ENCODE measurements at places on chromosomes 1 and 21.
A peak's percentile ranks its signal among the peaks of the same experiment; 100 is the strongest.

- no peak for DNase-seq
These were observed 327.0 kb upstream of the DUSP10 start for GRCh38 chr1:222068937-222069336.

DNA sequence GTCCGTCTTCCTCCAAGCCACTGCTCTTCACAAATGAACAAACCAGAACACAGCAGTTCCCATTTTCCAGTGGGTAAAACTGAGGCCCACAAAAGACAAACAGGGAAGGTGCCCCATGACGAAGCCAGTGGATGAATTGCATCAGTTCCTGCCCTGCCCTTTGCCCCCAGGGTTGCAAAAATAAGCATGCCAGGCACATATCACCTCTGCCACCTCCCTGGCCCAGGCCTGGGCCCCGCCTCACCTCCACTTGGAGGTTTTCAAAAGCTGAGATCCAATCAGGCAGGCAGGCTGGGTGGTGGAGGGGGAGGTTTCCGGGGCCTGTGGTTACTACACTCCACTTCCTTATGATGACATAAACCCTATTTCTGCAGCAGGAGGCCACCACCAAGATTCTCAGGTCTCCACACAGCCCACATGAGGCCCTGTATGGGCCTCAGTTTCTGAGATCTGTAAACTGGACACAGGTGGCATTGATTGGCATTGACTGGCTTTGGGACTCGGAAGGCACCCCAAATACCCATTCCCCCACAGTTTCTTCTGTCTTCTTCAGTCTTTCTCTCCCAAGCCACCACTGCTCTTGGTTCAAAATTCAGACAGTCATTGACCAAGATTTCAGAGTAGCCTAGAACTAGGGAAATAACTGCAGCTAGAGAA is 4.1 kb downstream of the KIF21B start:
- peak; percentile 16 for DNase-seq

DNA sequence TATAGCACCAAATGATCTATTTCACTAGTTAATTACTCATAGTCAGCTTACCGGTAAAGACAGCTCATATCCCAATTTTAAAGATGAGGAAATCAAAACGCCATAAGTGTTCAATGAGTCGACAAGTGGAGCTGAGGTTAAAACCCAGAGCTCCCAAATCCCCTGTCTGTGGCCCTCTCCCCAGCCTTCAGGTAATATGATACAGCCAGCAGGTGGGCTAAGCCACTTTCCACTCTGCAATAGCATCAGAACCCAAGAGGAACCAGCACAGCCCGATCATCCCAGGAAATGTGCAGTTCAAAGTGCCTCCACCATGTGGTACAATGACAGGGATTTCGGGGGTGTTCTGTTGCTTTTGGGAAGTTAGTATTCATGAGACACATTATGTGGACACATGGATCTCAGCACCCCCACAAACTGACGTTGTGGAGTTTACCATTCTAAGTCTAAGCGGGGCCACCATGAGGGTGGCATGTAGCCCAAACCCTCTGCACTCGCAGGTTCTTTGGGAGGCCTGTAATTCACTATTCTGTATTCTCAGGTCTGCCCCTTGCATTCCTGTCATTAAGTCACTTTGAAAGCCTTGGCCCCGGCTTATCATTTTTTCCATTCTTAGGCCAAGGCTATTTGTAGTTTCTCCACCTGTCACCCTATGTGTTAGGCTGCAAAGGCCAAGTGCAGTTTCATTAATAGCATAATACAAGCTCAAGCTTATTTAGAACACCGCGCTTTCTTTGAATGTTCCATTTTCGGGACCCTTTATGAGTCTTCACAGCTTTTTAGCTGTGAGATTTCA is 26.3 kb upstream of the ACTN2 start:
- no peak for DNase-seq

DNA sequence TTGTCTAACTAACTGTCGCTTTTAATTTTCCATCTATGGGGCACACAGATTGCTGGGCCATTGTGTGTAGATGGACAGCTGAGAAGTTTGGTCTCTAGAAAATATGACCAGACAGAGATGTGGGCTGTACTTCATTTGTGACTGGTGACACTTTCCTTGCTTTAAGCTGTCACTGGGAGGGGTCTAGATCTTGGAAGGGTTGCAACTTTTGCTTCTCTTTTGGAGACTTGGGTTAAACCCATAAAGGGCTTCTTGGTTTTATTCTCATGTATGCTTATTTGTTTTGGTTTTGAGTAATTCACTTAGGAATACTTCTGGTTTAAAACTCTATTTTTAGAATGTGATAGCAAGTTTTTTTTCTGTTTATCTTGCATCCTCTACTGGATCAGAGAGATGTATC is 80.2 kb downstream of the ETS2 start:
- no peak for DNase-seq

GRCh38 chr1:245956225-245956624 is 550.9 kb downstream of the SMYD3 start:
- peak; percentile 30 for DNase-seq

DNA sequence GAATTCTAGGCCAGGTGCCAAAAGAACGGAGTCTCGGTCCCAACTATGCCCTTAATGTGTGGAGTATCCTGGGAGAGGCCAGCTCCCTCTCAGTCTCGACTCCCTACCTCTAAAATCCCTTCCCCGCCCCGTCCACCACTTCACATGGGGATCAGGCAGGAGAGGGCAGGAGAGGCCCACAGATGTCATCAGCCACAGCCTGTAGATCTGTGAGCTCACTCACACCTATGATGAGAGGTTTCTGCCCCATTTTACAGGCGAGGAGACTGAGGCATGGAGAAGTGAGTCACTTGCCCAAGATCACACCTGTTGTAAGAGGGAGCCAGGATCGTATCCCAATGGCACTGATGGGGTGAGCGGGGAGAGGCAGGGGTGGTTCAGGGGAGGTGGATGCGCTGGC is 20.4 kb upstream of the EPHA8 start:
- no peak for DNase-seq

DNA sequence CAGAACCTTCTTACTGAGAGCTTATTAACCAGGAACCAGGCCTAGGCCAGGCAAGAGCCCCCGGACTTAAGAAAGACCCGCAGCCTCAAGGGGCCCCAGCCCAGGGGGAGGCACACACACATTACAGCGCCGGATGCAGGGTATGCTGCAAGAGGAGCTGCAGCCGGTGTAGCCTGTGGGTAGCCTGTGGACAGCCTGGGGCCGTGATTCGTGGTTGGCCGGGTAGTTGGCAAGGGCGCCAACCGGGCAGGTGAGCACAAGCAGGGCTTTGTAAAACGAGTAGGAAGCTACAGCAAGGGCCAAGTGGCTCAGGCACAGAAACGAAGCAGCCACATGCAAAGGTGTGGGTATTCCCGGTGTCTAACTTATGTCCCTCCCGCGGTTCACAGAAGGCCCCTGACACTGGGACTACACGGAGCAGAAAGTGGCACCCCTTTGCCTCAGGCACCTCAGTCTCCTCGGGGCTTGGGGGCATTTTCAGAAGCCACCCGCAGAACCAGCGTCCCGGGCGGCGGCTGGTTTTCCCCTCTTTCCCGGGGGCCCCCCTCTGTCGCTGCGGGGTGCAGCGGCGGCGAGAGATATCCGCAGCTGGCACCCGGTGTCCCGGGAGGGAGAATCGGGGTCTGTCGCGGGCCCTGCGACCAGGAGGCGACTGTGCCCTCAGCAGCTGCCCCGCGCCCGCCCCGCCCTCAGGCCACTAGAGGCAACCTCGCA is 40.8 kb downstream of the KIAA1614 start:
- DNase-seq = no peak

- no peak for DNase-seq
These were observed 3.2 kb downstream of the TMCC2 start for GRCh38 chr1:205230982-205231381.

GRCh38 chr1:223022641-223023473 is 120.2 kb downstream of the TLR5 start:
- DNase-seq = no peak

DNA sequence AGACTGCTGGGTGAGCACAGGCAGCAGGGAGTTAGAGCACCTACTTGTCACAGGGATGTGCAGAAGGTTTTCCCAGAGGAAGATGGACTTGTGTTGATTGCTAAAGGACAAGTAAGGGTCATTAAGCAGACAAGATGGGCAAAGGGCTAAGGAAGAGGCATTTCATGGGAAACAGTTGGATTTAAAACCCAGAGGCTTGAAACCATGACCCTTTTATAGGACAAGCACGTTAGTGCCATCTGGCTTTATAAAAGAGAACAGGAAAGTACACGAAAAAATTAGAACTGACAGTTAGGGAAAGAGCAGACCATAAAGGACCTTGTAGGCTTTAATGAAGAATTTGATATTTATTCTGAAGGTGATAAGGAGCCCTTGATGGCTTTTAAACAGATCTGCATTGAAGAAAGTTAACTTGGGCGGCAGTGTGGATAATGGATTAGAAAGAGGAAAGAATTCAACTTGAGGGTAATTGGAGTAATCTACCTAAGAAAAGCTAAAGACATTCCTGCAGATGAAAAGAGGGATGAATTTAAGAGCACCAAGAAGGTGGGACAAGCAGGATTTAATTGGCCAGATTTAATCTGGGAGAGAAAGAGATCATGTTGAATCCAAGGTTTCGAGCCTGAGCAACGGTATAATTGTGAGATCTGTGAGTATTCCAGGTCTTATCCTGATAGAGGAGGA is 68.6 kb downstream of the ZC3H11B start:
- no peak for DNase-seq

DNA sequence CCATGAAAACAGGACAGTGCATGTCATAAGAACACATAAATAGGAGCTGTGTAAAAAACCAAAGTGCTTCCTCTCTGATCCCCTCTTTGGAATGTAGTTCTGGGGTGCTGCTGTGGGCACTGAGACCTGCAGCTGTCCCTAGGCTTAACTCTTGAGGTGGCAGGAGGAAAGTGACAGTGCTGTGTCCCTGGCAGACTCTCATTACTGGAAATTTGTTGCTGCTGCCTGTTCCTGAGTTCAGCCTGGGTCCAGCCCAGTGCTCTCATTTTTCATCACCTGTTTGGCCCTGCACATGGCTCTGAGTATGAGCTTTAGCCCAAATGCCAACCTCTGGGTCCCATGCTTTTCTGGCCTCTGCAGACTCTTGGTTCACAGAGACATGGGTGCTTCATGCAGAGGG is 329.3 kb downstream of the DSCAM start:
- DNase-seq = no peak

- DNase-seq = no peak
These were observed 1.3 kb upstream of the CD5L start for GRCh38 chr1:157842939-157843338.

- no peak for DNase-seq
These were observed 76.4 kb upstream of the PRMT6 start for GRCh38 chr1:106980121-106980520.

DNA sequence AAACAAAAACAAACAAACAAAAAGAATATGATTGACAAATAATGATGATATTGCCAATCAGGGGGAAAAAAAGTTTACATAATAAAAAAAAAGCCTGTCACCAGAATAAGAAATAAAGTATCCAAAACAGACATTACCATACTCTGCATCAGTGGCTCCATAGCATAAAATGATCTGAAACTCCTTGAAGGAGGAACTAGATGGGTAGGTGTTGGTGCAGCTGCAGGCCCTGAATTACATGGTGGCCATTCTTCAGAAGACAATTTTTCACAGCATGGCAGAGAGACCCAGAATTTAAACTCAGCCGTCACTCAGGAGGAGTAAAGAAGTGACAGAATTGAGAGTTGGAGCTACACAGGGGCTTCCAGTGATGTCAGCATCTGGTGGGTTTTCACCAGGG is 60.2 kb downstream of the GLUL start:
- no peak for DNase-seq

GRCh38 chr1:27360159-27361043 is 6.4 kb downstream of the MAP3K6 start:
- DNase-seq = no peak

GRCh38 chr1:55052221-55053142 is 13.1 kb downstream of the PCSK9 start:
- no peak for DNase-seq

DNA sequence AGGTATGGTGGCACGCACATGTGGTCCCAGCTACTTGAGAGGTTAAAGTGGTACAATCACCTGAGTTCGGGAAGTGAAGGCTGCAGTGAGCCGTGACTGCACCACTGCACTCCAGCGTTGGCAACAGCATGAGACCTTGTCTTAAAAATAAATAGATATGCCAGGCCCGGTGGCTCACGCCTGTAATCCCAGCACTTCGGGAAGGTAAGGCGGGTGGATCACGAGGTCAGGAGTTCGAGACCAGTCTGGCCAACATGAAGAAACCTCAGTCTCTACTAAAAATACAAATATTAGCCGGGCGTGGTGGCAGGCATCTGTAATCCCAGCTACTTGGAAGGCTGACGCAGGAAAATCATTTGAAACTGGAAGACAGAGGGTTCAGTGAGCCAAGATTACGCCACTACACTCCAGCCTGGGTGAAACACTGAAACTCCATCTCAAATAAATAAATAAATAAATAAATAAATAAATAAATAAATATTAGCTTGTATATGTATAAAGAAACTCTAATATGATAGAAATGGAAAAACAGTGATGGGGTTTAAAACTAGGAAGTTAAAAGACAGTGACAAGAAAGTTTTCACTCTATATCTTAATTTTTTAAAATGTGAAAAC is 18.8 kb downstream of the GATAD2B start:
- DNase-seq = no peak

- no peak for DNase-seq
These were observed 1.3 kb downstream of the TGFBR3 start for GRCh38 chr1:91884459-91885212.

GRCh38 chr1:245604979-245605378 is 450.2 kb downstream of the KIF26B start:
- DNase-seq = peak; percentile 56

DNA sequence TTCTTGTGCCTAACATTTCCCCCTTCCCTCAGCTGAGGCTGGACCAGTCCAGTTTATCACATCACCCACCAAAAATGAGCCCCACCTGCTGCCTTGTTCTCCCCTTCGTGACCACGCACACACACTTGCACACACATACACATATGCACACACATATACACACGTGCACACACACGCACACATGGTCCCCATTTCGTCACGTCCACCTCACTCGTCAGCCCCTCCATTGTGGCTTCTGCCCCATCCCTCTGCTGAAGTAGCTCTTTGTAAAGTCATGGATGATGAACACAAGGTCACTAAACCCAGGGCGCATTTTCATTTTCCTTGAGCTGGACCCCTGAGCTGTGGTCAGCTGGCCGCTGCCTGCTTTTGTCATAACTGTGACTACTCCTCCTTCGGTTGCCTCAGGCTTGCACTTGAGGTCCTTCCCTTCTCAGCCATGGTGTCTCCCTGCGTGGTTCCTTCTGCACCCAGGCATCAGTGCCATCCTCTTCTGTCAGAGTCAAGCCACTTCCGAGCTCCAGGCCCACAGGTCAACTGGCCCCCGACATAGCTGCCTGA is 93.8 kb downstream of the SYT2 start:
- DNase-seq = no peak

DNA sequence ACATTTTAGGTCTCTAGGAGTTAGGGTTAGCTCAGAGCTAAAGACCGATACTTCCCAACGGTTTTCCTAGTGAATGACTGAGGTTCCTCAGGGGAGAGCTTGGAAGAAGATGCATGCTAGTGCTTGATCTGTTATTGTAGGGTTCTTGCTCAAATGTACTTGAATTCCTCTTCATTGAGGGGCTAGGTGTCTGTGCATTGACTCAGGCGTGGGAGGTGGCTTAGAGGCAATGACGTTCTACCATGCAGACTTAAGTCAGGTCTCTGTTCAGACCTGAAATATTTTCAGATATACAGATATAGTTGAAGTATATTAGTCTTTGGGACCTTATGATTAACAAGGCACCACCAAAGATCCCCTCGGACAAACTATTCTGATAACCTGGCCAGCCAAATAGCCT is 23.5 kb downstream of the S100A10 start:
- DNase-seq = no peak

- DNase-seq = no peak
These were observed 295.7 kb downstream of the SETD4 start for GRCh38 chr21:35764586-35764985.

GRCh38 chr1:67564193-67564592 is 120.8 kb upstream of the GADD45A start:
- peak; percentile 19 for DNase-seq

All from kidney capillary endothelial cell (primary cell).